Cortex of kidney (tissue), 1 donor: ENCODE measurements at places on chromosomes 7 and 10.

DNA sequence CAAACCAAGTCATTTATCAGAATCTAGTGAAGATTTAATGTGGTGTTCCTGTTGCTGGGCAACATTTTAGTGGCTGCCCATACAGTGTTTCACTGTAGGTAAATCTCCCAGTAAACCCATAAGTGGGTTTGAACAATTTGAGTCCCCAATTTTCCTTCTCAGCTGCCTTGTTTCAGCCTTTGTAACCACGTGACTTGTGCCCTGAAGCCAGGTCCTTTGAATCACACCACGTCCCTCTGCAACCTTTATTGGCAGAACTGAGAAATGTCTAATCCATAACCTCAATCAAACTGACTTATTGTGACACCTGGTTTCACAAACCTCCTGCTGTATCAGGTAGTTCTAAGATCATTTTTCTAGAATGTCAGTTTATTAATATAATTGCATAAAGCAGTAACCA lies 30.1 kb downstream of the SND1 start:
- DNase-seq: no peak

DNA sequence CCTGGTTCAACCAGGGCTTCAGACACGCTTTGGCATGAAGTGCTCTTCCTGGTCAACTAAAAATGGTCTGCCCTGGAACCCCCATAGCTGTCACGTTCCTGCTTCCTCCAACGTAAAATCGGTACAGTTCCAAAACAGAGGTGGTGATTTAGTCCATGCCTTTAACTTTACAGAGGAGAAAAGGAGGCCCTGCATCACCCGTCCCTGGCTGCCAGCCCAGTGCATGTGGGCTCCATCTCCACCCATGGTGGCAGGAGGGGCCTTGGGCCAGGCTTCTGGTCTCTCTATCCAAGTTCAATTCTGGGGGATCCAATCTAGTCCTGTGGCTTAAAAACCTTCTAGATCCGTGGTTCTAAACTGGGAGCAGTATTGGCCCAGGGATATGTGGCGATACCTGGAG lies 18.7 kb downstream of the ECHDC3 start:
- DNase-seq: no peak

GRCh38 chr7:127890726-127891125 lies 140.5 kb downstream of the LRRC4 start:
- no peak for DNase-seq

DNA sequence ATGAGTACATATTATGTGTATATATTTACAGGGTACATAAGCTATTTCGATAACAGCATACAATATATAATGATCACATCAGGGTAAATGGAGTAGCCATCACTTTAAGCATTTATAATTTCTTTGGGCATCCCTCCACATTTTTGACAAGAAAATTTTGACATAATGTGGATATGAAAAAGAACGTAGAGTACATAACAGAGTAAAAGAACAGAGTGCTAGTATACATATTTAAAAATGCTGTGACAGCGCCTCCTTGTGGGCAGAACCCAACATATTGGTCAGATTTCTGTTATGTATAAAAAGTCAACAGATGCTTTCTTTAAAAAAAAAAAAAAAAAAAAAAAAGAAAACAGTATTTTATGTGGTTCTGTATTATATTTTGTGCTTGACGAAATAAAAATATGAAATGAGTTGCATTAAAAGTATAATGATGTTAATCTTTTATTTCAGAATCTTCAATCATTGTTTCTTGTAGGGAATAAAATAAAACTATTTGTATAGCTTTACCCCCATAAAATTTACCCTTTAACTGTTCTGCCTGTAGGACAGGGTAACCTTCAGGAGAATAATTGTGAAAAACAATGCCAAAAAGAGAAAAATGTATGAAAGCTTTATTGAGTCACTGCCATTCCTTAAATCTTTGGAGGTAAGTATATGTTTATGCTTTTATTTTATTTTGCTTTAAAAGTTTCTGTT lies 18.3 kb upstream of the HBP1 start:
- DNase-seq: no peak

DNA sequence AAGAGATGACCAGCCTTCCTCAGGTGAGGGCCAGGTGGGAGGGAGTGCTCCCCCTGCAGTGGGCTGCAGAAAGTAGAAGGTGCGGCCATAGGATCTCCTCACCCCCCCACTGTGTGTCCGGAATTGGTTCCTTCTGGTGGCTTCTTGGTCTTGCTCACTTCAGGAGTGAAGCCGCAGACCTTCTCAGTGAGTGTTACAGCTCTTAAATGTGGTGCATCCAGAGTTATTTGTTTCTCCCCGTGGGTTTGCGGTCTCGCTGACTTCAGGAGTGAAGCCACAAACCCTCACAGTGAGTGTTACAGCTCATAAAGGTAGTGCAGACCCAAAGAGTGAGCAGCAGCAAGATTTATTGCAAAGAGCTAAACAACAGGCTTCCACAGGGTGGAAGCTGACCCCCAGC lies 90.3 kb upstream of the NPS start:
- DNase-seq: no peak

- DNase-seq: no peak
These were observed 372.3 kb upstream of the MYO3A start for GRCh38 chr10:25561758-25562157.

DNA sequence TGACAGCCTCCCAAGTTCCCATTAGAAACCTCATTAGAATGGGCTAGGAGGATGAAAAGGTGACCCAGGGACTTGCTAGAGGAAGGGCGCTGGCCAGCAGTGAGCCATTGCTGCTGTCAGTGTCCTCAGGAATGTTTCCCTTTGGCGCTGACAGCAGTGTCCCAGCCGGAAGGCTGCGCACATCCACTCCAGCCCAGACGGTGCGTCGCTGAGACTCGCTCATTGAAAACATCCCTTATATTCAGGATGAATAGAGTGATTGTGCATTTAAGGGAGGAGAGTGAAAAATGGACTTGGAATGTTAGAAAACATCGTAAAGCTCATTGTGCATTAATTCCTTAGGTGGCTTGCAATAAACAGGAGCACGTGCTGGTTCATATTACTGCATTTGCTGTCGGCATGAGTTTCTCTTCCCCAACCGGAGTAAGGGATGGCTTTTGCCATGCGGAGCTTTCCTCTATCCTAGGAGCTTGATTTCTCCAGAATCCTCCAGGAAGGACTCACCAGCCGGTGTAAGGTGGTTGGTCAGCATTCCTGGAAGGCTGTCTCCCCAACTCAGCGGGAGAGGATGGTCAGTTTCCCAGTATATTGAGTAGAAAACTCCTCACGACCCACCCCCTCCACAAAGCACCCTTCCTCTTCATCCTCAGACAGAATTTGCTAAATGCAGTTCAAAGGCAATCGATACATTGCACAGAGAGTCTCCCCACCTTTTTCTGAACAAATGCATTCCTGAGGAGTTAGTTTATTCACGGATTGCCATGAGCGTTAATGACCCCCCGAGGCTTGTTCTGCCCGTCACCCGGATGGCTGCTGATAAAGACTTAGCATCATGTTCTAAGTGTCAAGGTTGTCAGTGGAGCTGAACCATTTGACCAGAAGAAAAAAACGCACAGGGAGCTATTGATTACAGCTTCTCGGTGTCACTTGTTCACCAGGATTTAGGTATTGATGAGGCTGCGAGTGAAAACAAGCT lies 201.8 kb downstream of the EBF3 start:
- DNase-seq: no peak

DNA sequence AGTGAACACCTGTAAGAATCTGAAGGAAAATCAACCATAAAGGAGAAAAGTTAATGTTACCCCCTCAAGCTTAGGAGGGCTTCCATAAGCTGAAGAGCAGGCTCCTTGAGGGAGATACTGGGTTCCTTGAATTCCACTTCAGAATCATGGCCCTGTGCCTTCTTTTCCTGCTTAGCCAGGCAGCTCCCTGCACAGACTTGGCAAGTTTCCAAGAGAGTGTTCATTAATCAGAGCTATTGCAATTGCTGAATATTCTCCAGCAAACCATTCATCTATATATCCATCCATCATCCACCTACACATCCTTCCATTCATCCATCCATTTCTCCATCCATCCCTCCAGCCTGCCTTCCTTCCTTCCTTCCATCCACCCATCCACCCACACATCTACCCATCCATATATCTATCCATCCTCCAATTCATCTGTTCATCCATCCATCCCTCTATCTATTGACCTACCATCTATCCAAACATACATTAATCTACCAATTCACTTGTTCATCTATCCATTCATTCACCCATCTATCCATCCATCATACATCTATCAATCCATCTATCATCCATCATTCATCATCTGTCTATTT lies 574.4 kb downstream of the PTPRN2 start:
- no peak for DNase-seq

DNA sequence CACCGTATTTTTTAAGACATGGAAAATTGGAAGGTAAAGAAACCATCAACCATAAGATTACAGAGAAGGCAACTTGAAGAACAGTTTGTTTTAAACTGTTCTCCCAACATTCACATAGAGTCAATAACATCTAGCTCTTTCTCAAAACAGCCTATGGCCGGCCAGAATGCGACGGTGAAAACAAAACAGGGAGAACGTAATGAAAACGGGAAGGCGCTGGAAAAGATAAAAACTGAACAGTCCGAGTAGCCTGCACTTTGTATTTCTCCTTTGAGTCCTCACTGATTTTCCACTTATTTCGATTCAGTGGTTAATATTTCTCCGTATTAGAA lies 637 bp downstream of the MICU1 start:
- DNase-seq: no peak

- DNase-seq: no peak
These were observed 181.3 kb downstream of the TAX1BP1 start for GRCh38 chr7:27921081-27921836.

DNA sequence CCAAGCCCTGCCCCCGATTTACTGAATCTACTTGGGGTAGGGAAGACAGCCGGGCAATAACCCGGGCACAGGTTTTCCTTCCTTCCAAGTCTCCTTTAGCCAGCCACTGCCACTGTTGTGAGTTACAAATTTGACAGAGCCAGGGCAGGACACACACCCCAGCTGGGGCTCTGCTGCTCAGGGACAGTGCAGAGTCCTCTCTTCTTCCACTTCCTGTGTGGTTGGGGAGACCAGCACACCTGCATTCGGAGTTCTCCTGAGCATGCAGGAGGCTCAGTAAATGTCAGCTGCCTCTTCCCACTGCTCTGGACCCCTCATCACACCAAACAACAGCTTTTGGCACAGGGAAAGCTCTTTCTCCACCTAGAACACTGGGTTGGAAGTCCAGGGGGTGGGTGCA lies 21.3 kb downstream of the CHST15 start:
- no peak for DNase-seq

- no peak for DNase-seq
These were observed 281.3 kb downstream of the GPR158 start for GRCh38 chr10:25455980-25456567.

DNA sequence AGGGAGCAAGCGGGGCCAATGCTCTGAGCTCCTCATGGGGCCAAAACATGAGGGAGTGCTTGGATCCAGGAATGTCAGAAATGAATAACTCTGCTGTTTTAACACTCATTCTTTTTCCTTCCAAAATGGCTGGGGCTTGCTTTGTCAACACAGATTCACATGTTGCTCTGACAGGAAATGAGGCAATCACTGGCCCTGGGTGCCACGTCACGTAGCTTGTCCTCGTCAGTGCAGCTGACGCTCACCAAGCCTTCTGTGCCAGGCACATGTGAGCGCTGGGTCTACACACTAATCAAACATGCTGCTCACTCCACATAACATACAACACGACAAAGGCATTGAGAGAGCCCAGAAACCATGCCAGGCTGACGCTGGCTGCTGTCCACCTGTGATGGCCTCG lies 198.9 kb downstream of the WDR37 start:
- DNase-seq: no peak

DNA sequence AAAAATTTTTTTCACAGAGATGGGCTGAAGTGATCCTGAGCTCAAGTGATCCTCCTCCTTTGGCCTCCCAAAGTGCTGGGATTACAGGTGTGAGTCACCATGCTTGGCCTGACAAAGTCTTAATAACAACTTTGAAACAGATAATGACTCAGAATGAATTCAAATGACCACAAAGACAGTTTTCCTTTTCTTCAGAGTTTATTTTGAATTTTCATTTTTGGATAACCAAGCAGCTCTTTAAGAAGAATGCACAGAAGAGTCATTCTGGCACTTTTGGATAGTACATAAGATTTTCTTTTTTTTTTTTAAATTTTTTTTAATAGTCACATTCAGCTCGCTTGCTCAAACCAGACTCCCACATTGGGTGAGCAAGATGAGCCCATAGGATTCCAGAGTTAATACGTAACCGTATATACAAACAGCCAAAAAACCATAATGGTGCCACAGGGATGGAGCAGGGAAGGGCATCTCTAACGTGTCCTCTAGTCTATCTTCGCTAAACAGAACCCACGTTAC lies 43.0 kb upstream of the NMT2 start:
- no peak for DNase-seq

DNA sequence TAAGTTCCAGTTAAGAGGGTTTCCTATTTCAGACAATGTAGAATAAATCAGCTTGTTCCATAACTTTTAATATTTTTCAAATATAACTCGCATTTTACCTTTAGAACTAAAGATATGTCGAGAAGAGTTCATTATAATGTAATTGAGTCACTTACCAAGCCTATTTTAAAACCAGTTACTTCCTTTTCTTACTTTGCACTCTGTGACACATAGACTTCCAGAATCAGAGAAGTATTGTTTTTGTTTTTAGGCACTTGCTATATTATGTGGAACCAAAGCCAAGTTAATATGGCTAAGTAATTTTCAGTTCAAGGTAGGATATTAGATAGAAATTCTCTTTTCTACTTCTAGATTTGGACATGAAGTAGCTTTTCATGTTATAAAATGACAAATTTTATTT lies 182.7 kb upstream of the PRPS1L1 start:
- no peak for DNase-seq

- DNase-seq: no peak
These were observed 30.6 kb upstream of the RAPGEF5 start for GRCh38 chr7:22387583-22387982.

DNA sequence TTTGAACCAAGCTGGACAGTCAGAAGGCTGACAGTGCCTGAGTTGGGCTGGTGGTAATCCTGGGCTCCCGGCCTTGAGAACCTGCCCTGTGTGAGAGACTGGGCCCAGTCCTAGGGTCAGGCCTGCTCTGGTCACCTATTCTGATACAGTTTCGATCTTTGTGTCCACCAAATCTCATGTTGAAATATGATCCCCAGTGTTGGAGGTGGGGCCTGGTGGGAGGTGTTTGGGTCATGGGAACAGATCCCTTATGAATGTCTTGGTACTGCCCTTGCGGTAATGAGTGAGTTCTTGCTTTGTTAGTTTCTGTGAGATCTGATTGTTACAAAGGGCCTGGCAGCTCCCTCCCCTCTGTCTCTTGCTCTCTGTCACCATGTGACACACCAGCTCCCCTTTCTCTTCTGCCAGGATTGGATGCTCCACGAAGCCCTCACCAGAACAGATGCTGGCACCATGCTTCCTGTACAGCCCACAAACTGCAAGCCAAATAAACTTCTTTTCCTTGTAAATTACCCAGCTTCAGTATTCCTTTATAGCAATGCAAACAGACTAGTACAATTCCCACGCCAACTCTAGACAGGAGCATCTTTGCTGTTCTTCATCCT lies 111.8 kb upstream of the ZNF438 start:
- no peak for DNase-seq
